ENCODE measurements at places on chromosomes 13 and 19.
A peak's percentile ranks its signal among the peaks of the same experiment; 100 is the strongest.

GRCh38 chr13:105611424-105611823 lies 924.0 kb downstream of the EFNB2 start:
- DNase-seq = peak; percentile 76

DNA sequence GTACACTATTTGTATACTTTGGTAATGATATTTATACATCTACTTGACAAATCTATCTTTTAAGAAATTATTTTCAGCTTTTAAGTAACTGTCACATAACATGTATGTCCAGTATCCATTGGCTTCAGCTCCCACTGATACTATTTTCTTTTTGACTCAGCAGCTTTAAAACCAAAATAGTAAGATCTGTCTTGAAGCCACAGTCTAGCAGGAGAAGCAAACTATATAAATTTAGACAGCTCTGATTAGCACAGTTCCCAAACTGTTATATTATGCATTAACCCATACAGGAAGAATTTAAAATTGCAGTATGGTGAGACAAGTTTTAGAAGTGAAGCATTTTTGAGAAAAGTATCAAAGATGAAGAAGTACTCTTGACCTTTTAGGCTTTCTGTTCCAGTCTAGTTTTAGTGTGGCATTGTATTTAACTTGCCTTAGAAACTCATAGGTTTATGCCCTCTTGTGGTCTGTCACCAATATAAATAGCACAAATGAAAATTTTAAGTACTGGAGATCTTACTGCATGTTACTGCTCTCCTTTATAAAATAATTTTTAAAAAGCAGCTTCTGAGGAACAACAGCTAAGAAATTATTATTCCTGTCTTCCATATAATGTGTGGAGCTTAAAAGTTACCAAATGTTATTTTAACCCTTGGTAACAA lies 24.7 kb downstream of the URI1 start:
- peak; percentile 47 for DNase-seq

- DNase-seq = no peak
These were observed 278.1 kb downstream of the DNAJC15 start for GRCh38 chr13:43301346-43301969.

GRCh38 chr19:7349961-7350711 lies 1.4 kb downstream of the ARHGEF18 start:
- no peak for DNase-seq

- DNase-seq = no peak
These were observed 627.2 kb upstream of the SLITRK6 start for GRCh38 chr13:86426437-86426836.

DNA sequence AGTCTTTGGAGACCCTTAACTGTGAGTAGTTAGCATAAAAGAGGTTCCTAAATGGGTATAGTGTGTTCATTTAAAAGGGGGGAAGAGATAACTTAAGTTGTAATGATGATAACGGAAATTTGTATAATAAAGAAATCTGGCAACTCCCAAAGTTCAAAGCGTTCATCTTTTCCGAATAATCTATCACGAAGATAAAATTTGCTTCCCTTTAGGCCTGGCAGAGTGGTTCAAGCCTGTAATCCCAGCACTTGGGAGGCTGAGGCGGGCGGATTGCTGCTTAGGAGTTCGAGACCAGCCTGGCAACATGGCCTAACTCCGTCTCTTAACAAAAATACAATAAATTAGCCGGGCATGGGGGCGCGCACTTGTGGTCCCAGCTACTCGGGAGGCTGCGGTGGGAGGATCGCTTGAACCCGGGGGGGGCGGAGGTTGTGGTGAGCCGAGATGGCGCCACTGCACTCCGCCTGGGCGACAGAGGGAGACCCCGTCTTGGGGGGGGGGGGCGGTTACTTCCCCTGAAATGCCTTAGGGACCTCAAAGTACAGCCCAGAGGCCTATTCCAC lies 934 bp downstream of the N4BP2L2 start:
- DNase-seq = peak; percentile 8

GRCh38 chr19:7965921-7966665 lies 22.6 kb upstream of the TIMM44 start:
- DNase-seq = no peak

DNA sequence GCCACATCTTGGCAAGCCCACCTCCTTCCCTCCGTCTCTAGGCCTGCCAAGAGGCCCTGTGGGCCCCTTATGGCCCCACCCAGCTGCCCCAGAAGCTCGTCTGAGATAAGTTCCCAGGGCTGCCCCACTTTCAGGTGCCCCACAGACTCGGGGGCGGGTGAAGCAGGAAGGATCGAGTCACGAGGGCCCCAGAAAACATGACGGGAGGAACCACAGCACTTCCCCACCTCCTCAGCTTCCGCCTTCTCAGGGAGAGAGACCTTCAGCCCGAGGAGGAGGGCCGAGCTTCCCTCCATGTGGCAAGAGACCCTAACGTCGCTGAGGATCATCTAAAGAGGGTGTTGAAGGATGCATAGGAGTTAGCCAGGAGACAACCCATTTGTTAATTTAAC lies 4.5 kb upstream of the IL12RB1 start:
- no peak for DNase-seq

GRCh38 chr13:78610381-78610883 lies 7.1 kb upstream of the POU4F1 start:
- no peak for DNase-seq

GRCh38 chr19:44746616-44746945 lies 1.9 kb upstream of the BCL3 start:
- no peak for DNase-seq

GRCh38 chr13:42320375-42320787 lies 48.4 kb downstream of the AKAP11 start:
- no peak for DNase-seq

GRCh38 chr13:69194130-69194529 lies 913.5 kb upstream of the ATXN8OS start:
- no peak for DNase-seq

GRCh38 chr13:109154966-109155761 lies 525.8 kb downstream of the MYO16 start:
- peak; percentile 50 for DNase-seq

GRCh38 chr13:27637289-27637626 lies 15.6 kb downstream of the POLR1D start:
- no peak for DNase-seq

DNA sequence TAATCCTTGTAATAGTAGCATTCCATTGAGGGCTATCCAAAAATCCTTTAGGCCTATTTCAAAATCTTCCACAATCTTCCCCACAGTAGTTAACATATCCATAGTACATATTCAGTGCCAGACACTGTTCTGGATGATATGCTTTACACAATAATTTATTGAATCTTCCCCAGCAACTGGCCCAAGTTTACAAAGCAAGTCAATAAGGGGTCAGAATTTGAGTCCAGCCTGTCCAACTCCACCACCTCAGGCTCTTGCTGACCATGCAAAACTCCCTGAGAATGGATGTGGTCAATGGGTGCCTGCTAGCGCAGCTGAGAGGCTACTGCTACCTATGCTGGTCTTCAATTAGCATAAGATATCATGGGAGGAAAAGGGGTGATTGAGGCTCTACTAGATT lies 529.6 kb downstream of the FGF9 start:
- DNase-seq = no peak

- DNase-seq = no peak
These were observed 8.0 kb downstream of the C19orf25 start for GRCh38 chr19:1471010-1471514.

DNA sequence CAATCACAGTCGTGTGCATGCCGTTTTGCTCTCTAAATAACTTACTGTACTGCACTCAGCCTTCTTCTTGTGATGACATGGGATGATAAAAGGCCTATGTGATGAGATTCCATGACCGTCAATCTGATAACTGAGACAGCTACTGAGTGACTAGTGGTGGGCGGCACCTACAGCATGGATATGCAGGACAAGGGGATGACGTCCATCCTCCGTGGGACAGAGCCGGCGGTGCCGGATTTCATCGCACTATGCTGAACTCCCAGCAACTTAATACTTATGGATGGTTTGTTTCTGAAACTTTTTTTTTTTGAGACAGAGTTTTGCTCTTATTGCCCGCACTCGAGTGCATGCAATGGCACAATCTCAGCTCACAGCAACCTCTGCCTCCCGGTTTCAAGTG lies 146.8 kb upstream of the TSHZ3 start:
- no peak for DNase-seq

GRCh38 chr13:46345398-46345797 lies 41.7 kb downstream of the RUBCNL start:
- no peak for DNase-seq

DNA sequence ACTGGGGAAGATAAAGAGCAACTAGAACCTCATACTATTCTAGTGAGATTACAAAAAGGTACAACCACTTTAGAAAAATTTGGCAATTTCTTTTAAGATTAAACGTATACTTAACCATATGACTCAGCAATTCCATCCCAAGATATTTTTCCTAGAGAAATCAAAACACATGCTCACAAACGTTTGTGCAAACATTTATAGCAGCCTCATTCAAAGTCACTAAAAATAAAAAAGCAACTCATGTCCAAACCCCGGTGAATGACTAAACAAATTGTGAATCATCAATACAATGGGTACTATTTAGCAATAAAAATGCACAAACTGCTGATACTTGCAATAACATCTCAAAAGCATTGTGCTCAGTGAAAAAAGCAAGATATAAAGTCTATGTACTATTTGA lies 121.5 kb downstream of the FRY start:
- peak; percentile 83 for DNase-seq

GRCh38 chr19:45758921-45759320 lies 10.1 kb downstream of the SIX5 start:
- DNase-seq = no peak

- peak; percentile 11 for DNase-seq
These were observed 27.1 kb downstream of the MEGF8 start for GRCh38 chr19:42352301-42353259.

- DNase-seq = no peak
These were observed 32.4 kb downstream of the GPX4 start for GRCh38 chr19:1136201-1136600.

DNA sequence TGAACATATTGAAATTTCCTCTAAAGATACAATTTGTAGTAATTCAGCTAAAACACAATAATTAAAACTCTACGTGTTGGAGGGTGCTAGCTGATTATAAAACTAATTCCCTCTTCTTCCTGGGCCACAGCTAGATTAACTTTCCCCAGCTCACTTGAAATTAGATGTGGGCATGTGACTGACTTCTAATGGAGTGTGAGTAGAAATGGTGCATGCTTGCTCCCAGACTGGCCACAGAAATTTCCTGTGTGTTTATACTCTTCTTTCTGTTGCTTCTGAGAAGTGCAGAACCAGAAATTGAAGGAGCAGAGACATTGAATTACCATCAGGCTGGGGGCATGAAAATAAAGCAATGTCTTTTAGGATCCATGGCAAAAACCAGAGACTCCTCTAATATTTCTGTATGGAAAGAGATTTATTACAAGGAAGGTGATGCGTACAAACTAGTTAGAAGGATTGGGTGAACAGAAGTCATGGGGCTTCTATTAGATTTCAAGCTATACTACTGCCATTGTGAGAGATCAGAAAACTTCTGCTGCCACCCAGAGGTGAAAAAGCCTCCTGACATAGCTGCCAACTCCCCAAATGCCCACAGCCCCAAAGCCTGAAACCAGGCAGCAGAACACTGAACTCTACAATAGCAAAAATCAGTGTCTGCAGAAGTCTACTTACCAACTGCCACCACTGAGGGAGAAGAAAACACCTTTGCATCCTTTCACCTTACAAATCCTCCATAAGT lies 379.2 kb upstream of the MIR17HG start:
- peak; percentile 17 for DNase-seq

- DNase-seq = no peak
These were observed 23.7 kb downstream of the NAA16 start for GRCh38 chr13:41334810-41335209.

- DNase-seq = no peak
These were observed 590.8 kb upstream of the SPRY2 start for GRCh38 chr13:80931766-80932165.

DNA sequence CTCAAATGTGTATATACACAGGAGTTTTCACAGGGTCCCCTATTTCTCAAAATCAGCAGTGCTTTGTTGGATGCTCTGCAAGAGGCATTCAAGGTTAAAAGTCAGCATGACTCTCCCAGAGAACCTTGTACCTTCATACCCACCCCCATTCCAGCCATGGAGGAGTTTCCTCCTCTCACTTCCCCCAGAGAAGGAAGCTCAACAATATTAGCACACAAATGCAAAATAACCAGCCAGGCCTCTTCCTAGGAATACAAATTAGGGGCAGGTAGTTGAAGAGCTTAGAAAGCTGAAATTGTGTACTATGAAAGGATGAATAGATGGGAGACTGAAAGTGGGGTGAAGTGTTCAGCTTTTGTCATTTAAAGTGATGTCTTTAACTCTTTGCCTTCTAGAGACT lies 43.8 kb downstream of the SPRY2 start:
- no peak for DNase-seq

GRCh38 chr13:53907891-53908290 lies 879.3 kb downstream of the OLFM4 start:
- DNase-seq = no peak

DNA sequence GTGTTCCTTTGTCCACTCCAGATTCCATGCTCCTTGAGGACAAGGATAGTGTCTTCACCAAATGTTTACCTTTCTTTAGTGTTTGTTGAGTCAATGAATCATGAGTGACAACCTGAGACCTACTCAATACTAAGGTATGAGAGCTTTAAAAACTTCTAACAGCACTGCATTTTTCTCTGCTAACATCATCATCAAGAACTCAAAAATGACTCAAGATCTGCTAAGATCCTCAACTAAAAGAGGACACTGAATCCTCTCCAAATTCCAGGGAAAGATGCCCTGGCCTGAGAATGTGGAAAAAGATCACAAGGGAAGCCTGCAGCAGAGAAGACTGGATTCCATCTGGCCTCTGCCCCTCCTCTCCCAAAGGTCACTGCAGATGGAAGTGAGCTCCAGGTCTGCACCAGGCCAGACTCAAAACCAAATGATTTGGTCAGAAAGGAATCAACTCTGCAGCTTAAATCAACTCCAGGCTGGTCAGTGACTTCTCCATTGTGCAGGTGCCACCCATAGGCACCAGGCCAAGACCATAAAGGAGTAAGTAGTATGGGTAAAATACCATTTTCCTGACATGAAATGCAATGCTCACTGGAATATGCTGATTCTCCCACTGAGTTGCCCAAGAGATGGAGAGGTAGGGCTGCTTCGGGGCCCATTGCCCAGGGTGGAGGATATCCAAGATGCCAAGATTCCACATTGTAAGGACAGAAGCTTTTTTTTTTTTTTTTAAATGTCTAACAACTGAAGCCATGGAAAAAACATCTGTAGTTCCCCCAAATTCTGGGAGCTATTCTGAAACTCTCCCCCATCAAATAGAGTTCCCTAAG lies 89.5 kb upstream of the DOCK9 start:
- peak; percentile 73 for DNase-seq

DNA sequence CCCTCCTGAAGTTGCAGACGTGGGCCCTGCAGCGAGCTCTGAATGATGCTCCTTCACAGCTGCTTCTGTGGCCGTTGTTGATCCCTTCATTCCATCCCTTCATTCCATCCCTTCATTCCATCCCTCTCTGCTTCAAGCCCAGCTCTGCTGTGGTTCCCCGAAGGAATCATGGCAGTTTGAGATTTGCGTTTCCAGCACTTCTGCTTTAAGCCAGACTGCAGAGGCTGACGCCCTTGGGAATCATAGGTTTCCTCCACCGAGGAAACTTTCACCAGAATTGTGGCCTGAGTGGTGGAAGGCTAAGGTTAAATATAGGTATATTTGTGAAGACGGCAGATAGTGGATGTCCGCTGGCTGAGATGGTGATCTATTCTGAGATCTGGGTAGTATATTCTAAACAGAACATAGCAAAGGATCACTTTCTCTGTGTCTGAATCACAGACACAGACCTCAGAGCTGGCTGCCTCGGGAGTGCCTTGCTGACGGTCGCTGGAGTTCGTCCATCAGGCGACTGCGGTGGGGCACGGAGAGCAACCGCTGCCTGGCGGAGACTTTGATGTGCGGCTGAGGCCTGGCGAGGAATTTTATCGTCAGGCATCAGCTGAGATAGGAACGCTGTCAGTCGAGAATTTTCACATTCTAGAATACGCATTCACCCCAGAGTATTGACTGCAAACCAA lies 42.8 kb upstream of the DCUN1D2 start:
- no peak for DNase-seq

Data from astrocyte of the spinal cord (primary cell).